ENCODE measurements at places on chromosomes 4 and X.

GRCh38 chr4:10003666-10004065 lies 17.6 kb downstream of the SLC2A9 start:
- DNase-seq = no peak

DNA sequence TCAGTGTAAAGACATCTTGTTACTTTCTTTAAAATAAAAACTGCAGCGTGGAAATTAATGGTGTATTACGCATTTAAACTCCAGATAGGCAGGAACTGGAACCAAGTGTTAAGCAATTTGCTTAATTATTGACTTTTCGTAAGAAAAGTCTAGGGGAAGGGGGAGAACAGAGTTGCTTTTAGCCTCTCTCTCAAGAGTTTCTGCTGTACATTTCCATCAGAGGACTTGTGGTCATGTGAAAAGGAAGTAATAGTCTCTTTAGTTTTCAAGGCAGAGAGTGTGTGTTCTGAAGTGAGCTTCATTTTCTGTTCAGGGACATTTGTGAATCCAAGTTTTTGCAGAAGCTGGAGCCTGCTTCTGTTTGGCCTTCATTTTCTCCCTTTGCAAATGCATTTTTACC lies 127.2 kb downstream of the UBE2K start:
- DNase-seq = no peak

- no peak for DNase-seq
Measured at GRCh38 chr4:63831590-63832155, 577.6 kb downstream of the TECRL start.

GRCh38 chrX:15336023-15336413 lies 695 bp upstream of the PIGA start:
- DNase-seq = peak; percentile 28

GRCh38 chr4:128635141-128635954 lies 174.2 kb upstream of the JADE1 start:
- DNase-seq = no peak

DNA sequence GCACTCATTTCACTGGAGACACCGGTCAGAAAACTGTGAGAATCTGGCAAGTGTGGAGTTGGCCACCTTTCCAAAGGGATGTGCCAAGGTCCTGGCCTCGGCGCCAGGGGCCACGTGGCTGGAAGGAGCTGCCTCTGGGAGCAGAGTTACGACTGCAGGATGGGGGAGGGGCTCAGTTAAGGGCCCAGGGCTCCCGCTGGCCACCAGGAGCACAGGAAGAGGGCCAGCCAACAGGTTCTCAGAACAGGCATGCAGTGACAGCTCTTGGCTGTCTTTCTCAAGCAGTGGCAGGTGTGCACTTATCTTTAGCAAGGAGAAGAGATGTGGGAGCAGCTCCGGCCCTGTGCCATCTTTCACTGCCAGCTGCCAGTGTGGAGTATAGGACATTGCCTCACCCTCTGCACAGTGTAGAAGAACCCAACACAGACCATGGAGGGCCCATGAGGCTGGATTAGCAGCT lies 115.9 kb upstream of the RBPJ start:
- peak; percentile 26 for DNase-seq

DNA sequence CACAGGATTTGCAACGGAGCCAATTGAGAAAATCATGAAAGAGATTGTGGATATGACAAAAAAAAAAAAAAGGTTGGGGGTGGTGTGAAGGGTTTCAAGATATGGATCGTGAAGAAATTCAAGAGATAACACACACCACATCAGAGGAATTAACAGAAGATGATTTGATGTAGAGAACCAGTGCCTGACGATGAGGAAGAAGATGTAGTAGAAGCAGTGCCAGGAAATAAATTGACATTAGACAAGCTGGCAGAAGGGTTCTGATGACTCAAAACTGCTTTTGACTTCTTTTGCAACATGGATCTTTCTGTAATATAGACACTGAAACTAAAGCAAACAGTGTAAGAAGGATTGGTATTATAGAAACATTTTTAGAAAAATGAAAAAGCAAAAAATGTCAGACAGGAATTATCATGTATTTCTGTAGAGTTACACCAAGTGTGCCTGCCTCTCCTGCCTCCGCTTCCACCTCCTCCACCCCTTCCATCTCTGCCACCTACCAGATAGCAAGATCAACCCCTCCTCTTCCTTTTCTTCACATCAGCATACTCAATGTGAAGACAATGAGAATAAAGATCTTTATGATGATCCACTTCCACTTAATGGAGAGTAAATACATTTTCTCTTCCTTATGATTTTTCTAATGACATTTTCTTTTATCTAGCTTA lies 127.5 kb upstream of the OTUD4 start:
- no peak for DNase-seq

DNA sequence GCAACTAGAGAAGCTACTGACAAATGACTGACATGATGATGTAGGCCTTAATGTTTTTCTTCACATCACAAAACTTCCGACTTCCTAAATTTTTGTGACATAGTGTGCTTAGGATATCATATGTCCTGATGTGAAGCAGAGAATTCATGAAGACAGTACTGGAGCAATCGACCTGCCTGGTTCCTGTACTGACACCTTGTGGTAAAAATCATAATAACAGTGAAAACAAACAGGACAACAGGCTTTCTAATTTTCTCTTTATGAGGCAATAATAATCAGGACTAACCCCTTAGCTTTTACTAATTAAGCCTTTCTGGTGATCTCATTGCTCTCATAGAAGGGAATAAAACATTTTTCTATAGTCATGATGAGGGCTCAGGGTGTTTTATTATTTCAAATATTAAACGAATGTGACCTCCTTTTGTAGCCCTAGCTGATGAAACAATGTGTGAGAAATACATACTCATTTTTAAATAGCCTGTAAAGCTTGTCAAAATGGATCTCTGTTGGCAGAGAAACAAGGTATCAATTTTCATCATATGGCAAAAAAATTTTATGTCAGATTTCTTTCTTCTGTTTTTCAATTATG lies 158.4 kb downstream of the TENT5D start:
- peak; percentile 23 for DNase-seq

DNA sequence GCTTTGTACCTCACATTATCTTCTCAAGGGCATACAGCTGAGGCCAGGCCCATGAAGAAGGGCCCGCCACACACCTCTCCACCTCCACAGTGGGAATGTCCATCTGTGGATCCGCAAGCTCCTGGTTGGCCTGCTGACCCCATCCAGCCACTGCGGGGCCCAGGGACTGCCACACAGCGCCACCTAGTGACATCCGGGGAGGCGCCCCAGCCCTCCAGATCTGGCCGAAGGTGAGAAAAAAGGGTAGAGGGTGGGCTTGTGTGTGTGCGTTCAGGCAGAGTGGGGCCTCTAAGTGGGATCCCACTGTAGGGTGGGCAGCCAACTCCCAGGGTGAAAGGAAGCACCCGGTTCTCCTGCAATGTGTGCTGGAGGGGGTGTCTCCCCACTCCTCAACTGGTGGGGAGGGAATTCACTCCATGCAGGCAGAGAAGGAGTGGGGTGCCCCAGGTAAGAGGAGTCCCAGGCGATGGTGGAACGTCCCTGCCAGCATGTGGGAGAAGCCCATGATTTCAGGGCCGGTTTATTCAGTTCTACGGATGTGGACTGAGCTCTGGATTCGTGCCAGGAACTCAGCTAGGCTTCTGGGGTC lies 117.3 kb downstream of the ENPP6 start:
- DNase-seq = no peak

- DNase-seq = no peak
Measured at GRCh38 chrX:56759736-56760409, 30.8 kb downstream of the NBDY start.

DNA sequence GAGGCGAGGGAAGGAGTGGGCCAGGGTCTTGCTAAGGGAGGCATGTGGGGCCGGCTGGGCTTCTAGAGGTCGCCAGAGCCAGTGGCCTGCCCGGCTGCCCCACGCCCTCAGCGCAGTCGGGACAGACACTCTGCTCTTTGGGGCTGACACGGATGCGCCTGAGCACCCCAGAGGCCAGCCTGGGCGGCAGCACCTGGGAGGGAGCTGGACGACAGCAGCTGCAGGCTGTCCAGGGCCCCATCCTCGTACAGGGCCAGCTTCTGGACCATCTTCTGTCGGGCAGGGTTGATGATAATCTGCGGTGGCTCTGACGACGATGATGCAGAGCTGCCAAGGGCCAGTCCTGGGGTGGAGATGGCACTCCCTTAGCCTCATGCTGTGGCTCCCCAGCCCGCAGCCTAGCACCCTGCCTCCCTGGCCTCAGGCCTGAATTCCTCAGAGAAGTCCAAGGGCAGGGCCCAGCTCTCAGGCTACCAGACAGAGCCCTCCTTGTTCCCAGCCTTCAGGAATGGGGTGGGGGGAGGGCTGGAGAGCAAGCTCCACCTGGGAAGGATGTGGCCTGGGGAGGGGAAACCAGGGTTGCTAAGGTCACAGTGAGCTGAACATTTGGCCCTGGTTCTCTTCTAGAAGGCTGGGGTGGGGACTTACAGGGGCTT lies 7.2 kb downstream of the IRAK1 start:
- no peak for DNase-seq

- peak; percentile 80 for DNase-seq
Measured at GRCh38 chrX:46545111-46546005, at the start of gene ZNF674. ZNF674 (minus strand) TSS chrX:46545421; CDS start chrX:46542087, 3,334 bp downstream.

- no peak for DNase-seq
Measured at GRCh38 chr4:176262243-176262642, 6.8 kb downstream of the ASB5 start.

- no peak for DNase-seq
Measured at GRCh38 chr4:96471956-96472867, 632.3 kb downstream of the PDHA2 start.

DNA sequence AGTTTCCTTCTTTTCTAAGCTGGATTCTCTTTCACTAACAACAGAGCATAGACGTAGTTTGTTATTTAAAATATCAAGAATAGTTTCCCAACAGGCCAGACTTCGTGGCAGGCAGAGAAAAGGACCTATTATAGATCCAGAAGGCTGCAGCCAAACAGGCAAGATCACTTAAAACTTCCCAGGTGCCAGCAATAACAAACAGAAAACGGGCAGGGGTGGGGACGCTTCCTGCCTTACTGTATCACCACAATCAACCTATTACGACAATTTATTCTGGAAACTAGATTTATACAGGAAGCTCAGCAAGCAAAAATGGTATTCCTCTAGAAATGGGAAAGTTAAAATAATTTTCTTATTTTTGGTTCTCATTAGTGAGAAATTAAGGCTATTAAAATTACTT lies 22.1 kb downstream of the RWDD4 start:
- DNase-seq = peak; percentile 7

GRCh38 chr4:74016068-74016467 lies 17.6 kb upstream of the CXCL5 start:
- no peak for DNase-seq

- DNase-seq = no peak
Measured at GRCh38 chrX:120560405-120560841, 339 bp downstream of the CUL4B start.

DNA sequence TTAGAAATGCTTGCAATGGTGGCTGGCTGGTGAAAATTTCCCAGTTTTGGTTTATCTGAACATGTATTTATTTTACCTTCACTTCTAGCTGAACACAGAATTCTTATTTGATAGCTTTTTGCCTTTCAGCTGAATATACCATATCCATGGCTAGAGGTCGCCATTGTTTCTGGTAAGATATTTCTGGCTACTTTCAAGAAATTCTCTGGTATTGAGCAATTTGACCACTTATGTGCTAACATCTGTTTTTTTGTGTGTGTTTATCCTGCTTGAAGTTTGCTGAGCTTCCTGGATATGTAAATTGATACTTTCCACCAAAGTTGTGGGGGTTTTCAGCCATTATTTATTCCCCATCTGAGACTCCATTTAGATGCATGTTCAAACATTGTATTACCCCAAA lies 75.4 kb downstream of the FBXW7 start:
- peak; percentile 24 for DNase-seq

- DNase-seq = no peak
Measured at GRCh38 chr4:143046454-143046853, 138.3 kb upstream of the USP38 start.

DNA sequence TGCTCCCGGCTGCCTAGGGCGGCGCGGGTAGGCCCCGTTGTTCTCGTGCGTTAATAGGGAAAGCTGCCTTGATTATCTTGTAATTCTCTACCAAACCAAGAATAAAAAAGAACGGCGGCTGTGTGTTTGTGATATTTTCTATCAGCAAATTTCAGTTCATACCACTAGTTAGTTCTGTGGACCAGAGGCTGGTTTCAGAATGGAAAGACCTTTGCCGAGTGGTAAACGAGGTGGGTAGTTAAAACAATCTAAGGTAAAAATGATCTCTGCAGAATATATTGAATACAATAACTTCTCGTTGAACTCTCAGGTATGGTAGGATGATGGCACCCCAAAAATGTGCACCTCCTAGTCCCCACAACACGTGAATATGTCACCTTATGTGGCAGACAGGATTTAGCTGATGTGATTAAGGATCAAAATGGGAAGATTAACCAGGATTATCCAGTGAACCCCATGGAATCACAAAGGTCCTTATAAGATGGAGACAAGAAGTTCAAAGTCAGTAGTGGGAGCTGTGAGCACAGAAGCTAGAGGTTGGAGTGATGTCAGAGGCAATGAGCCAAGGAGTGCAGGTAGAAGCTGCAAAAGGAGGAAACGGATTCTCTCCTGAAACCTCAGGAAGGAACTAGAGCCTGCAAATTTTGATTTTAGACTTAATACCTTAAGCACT lies 574 bp upstream of the CFAP97 start:
- peak; percentile 28 for DNase-seq

DNA sequence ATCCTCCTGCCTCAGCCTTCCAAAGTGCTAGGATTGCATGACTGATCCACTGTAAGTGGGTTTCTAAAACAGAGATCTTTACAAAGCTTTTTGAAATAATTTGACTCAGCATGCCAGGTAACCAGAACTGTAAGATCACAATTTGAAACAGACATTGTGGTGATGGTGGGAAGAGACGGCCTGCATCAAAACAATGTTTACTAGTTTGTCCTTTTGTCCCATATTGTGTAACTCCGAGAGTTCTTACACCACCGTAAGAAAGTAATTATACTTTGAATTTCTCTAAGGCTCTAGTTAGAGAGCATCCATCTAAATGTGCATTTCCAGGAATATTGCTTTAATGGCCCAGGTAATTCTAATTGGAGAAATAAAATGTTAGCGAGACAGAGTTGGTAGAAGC lies 594 bp upstream of the ARHGAP24 start:
- no peak for DNase-seq

GRCh38 chr4:152224223-152224622 lies 311.7 kb downstream of the FBXW7 start:
- DNase-seq = no peak

- DNase-seq = no peak
Measured at GRCh38 chrX:41449615-41450014, 2.5 kb downstream of the NYX start.

DNA sequence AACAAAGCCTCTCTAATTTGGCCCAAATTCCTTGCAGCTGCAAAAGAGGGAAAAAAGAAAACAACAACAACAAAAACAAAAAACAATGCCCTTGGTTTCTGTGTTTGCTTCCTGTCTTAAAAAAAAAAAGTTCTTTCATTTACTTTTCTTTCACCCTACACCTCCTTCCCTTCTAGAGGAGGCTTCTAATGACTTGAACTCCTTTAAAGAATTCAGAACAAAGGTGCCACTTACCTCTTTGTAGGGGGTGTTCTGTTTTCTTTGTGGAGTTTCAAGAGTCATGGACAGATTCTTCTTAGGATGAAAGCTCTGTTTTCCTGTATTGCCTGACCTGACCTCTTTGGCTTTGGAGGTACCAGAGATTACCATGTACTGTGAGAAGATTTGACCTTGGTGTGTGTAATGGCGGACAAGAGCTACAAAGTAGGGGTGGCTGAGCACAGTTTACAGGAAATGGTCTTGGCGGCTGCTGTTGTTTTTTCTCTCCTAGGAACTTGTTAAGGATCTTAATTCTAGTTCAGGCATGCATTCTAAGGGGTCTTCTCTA lies 72.4 kb upstream of the S100G start:
- no peak for DNase-seq

GRCh38 chr4:133714211-133714610 lies 487.4 kb downstream of the PABPC4L start:
- no peak for DNase-seq

- no peak for DNase-seq
Measured at GRCh38 chr4:152161676-152162330, 374.1 kb downstream of the FBXW7 start.

Data from NCI-H2171 treated with DMSO at 0.1 percent for 48 hours (cell line).